ENCODE measurements at places on chromosomes 6 and 20.

DNA sequence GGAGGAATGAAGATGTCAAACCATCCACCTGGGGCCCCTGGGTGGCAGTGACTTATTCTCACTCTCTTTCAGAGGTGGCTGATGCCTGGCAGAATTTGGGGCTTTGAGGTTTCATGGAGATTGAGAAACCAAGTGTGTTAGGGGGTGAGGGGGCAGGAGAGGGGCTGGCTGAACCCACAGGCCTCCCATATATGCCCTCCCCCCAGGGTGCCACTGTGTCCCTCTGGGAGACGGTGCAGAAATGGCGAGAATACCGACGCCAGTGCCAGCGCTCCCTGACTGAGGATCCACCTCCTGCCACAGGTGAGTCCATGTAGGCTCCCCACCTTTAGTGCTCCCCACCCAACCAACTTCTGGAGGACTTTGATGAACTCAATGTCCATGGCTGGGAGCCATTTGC is 7.6 kb downstream of the GLP1R start:
- no peak for DNase-seq

DNA sequence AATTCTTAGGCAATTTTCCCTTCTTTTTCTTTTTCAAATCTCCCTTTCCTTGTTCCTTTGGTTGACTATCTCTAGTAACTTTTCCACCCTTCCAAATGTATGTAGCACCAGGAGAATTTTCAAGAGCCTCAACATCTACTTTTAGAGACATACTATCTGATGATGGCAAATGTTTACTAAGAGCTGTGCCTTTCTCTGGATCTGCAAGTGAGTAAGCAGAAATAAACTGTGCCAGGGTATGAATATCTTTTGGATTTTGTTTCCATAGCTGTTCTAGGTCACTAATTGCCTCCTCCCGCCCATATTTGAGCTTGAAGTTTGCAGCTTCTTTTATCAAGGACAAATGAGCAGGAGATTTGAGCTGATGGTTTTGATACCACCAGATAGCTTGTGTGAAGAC is 69.5 kb downstream of the GTF2H5 start:
- no peak for DNase-seq

DNA sequence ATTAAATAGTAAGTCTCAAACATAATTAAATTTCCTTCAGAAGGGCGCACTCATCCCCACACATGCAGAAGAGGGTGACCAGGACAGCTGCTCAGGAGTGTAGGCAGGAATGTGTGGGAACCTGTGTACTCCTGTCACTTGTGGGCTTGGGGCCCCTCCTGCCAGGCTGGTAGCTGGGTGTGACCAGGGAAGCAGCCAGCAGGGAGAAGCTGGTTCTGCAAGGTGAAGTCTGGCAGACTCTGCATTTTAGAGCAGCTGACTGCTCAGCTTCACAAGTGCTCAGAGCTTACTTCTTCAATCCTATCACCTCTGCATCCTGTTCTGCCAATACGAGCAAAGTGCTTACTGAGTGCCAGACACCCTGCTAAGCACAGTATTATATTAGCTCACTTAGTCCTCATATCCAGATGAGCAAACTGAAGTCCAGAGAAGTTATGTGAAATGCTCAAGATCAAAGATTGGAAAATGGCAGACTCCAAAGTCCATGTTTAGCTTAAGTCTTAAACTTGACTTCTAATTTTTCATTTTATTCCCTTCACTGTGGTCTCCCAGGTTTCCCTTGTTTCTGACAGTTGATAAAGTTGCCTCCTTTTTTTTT is 27.9 kb downstream of the ELMO2 start:
- DNase-seq, result no peak

GRCh38 chr6:107611094-107611810 is 121.3 kb downstream of the SOBP start:
- no peak for DNase-seq

DNA sequence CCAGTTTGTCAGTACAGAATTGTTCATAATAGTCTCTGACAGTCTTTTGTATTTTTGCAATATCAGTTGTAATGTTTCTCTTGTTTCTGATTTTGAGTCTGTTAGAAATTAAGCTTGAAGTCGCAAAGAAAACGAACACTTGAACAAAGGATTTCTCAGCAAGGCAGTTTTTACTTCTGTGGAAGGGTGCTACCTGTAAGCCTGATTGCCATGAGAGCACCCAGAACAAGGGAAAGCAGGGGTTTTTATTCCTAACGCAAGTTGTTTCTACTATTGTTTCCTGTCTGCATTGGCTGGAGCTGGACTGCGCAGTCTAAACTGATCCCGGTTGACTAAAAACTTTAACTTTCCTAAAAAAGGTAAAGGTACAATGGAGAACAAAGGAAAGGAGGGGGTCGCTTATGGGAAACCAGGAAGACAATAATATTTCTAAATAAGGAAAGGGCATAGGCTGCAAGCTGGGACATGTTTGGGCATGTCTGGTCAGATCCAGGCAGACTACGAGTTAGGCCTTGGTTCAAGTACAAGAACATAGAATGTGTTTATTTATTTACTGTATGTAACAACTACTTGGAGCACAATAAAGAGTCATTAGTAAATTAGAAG is 28.5 kb downstream of the HLA-B start:
- DNase-seq, result no peak

DNA sequence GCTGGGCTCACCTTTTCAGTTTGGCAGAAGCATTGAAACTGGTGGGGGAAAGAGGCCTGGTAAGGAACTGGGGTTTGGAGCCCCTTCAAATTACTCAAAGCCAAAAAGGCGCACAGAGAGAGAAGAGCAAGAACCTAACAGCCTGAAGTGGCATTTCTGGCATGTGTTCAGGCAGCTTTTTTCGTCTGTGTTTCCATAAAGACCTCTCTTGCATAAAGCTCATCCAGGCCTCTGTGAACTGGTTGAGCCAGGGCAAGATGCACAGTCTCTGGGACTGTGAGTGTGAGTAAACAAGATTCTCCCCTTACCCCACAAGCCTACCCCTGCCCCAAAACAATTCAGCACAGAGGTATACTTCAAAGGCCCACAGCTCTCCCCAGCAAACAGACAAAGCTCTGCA is 167.8 kb downstream of the QRSL1 start:
- no peak for DNase-seq

DNA sequence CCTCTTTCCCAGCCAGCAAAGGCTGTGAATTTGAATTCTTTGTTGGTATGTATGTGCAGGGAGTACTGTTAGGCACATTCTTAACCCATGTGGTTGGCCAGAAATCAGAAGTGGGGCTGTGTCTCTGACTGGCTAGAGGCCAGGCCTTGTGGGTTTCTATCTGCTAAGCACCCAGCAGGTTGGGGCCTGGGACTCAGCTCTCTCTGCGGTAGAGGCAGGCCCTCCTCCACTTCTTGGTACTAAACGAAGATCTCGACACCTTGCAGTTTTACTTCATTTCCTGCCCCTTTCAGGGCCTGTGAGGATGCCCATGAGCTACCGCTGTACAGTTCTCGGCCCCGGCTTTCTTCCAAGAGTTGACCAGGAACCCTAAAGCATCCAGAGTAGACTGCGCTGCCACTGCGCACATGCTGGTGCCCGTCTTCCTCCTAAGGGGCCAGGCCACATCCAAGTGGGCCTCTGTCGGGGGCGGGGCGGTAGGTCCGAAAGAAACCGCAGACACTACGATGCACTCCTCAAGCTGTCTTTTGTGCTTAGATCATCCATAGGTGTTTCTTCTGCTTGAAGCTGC is 51.1 kb downstream of the TCP11 start:
- DNase-seq, result peak; percentile 71

DNA sequence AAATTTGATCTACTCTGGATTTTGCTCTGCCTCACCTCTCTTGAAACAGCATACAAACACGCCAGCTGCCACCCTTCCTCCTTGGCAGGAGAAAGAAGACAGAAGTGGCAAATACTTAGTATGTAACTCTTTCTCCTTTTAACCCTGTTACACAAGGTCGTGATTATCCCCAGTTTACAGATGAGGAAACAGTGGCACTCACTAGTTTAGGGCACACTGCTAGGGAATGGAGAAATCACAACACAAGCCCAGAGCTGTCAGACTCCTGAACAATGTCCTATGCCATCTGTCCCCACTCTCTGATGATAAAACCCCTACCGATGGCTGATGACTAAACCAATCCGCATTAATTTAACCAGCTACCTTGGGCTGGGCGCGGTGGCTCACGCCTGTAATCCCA is 79.7 kb downstream of the FGD2 start:
- no peak for DNase-seq

DNA sequence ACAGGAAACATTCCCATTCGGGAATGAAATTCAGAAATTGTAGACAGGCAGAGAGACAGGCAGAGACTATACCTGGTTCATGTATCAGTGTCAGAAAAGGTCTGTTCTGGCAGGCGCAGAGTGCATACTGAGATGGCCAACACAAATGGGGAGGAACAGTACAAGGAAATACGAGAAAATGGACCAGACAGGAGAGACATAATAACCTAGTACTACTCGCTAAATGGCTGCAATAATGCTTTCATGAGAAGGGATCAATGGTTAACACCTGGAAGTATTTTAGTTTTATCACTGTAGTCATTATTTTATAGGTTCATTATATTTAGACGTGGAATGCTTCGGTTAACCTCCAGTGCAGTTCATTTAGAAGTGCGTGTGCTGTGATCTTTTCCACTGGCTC is 58.9 kb downstream of the CD83 start:
- DNase-seq, result no peak

GRCh38 chr20:19886661-19887288 is 128.7 kb downstream of the RIN2 start:
- DNase-seq, result no peak

DNA sequence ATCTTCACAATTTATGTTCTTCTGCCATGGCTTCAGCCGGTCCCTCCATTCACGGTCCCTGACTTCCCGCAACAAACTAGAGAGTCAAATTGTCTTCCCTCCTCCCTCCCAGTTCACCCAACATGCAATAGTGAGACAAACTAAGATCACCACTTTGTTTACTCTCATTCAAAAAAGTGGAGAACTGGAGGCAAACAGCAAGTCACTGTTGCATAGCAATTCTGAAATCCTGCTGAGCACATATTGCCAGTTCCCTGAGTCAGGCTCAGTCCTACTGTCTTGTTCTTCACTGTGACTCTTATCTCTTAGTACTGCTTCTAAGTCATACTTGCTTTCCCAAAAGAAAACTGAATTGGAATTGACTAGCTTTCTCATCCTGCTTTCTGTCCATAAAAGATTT is 287.2 kb upstream of the SASH1 start:
- DNase-seq, result no peak

- DNase-seq, result no peak
Observed at GRCh38 chr20:32911355-32911754, 52.6 kb downstream of the EFCAB8 start.

- no peak for DNase-seq
Observed at GRCh38 chr6:133230052-133230451, 11.1 kb upstream of the EYA4 start.

DNA sequence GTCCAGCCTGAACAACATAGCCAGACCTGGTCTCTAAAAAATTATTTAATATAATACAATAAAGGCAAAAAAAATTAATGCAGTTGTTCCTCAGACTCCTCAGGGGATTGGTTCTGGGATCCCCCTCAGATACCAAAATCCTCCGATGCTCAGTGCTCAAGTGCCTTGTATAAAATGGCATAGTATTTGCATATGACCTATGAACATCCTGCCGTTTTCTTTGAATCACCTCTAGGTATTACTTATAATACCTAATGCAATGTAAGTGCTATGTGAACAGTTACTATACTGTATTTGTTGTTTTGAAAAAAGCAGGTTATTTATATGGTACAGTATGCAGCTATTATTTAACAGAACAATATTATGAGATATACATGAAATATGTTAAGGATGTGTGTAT is 43.3 kb downstream of the RNGTT start:
- no peak for DNase-seq

GRCh38 chr20:23596579-23597250 is 9.0 kb downstream of the CST9 start:
- no peak for DNase-seq

DNA sequence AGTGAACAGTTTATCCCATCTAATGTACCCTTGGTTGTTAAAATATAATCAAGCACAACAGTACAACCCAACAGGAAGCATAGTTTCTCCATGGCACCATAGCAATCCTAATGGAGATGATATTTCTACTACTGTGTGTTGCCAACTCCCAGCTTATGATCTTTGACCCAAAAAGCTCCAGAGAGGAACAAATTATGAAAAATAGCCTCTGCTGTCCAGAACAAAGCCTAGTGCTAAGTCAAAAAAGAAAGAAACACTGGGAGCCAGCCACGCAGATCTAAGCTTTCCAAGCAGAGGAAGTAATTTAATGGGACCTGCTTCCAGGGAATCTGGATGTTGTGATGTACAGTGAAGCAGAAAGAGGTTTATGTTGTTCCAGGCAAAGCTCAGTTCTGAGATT is 52.2 kb upstream of the TASP1 start:
- DNase-seq, result no peak

- DNase-seq, result no peak
Observed at GRCh38 chr6:169029861-169030260, 223.8 kb downstream of the THBS2 start.

DNA sequence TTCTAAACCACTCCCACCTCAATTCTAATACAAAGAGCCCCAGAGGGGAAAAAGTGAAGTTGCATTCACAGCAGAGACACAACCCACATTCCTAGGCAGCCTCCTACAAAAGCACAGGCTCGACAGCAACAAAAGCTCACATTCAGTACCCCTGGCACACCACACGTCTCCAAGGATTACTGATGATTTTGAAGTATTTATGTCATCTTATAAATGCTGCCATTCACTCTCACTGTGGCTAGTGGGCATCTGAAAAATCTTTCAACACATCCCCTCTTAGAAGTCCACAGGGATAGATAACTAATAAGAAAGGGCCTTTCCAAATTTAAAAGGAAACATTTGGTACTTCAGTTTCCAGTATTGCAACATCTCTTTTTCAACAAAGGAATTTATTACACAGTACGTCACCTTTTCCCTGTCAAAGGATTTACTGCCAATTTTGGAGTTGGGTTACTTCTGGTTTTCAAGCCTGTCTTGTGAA is 146.7 kb downstream of the TASP1 start:
- no peak for DNase-seq

DNA sequence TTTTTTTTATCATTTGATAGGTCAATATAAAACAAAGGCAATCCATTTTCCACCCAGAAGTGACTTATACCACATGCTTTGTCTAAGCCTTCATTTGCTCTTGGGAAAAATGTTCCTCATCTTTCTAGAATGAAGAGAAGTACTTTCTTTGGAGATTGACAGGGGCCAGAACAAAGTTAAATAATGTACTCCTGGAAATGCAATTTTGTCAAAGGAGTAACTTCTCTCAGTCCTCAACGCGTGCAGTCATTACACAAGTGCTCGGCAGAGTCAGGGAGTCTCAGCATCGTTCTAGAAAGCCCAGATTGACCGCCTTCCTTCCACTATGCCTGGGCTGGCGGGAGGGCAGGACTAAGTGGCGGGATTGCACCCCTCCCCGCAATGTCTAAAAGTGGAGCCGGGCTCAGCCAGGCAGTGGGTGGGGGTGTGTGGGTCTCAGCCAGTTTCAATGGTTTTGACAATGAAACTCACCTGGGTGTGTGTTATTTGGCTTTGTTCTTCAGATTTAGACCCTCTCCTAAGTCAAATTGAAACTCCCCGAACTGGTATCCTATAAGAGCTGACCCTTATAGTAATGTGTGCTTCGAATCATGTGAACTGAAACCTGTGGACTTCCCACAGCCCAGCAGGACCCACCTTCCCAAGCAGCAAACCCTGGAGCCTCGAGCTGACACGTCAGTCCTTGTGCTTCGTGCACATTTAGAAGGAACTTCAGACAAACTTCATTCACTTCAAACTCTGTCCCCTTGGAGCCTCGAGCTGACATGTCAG is 63.2 kb upstream of the DUSP22 start:
- no peak for DNase-seq

- no peak for DNase-seq
Observed at GRCh38 chr20:63574829-63575743, 1.0 kb upstream of the HELZ2 start.

Measured in AG04449 (cell line).